ENCODE measurements at places on chromosomes 7 and 10. TPM values are rescaled to one million over a fixed set of nuclear protein-coding genes. Genes with fewer than 3 reads are reported as not detected.

OR9A2 gene
- total RNA-seq: not detected

GRCh38 chr10:123392182-123392963, 238.2 kb downstream of the BUB3 start:
- H3K4me3 ChIP-seq: no peak overlapping the region
- peak; percentile 12 for DNase-seq
- H3K36me3 ChIP-seq: no peaks in the 10 kb centered on the region
- H3K4me1 ChIP-seq: no peaks in the 10 kb centered on the region
- no peaks in the 10 kb centered on the region for H3K27me3 ChIP-seq

- no peak overlapping the region for H3K4me3 ChIP-seq
- H3K36me3 ChIP-seq: no peaks in the 10 kb centered on the region
- H3K27me3 ChIP-seq: no peaks in the 10 kb centered on the region
- no peak for DNase-seq
- no peaks in the 10 kb centered on the region for H3K4me1 ChIP-seq
Observed at GRCh38 chr10:48758411-48758810, 73.7 kb downstream of the WDFY4 start.

DNA sequence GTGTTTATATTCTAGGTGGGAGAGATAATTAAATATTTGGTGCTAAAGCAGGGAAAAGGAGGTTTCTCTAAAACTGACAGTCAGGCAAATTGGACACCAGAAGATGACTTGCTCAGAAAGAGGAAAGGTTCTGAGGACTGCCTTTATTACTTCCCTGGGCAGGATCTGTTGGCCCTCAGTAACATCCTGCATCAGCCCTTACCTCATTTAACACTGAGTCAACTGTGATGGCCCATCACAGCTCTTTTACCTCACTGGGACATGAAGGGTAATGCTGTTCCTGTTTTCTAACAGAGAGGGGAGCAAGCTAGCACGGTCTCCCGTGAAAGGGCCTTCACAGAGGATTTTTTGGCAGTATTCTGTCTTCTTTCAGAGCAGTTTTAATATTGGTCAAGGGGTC, 12.0 kb downstream of the PPP1R17 start:
- no peak overlapping the region for H3K4me3 ChIP-seq
- DNase-seq: no peak
- no peak overlapping the region for H3K27ac ChIP-seq
- no peaks in the 10 kb centered on the region for H3K36me3 ChIP-seq
- H3K4me1 ChIP-seq: no peaks in the 10 kb centered on the region
- no peaks in the 10 kb centered on the region for H3K27me3 ChIP-seq

GIMAP4 gene
- total RNA-seq: not detected

DNA sequence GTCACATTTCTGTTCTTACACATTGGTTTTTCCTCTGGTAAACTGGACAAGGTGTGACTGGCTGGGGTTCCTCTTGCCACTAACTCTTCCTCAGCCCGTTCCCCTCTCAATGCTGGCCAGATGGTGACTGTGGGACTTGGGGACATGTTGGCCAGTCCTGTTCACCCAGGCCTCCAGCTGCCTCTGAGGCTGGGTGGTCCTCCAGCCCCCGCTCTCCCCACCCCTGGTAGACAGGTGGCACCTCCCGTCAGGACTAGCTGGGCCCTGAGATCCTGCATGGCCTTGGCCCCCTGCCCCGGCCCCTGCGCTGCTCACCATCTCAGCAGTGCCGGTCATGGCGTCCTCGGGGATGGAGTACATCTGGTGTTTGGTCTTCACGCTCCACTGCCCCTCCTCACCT, 10.8 kb upstream of the MYL7 start:
- H3K27ac ChIP-seq: no peak overlapping the region
- no peaks in the 10 kb centered on the region for H3K27me3 ChIP-seq
- no peak overlapping the region for H3K4me3 ChIP-seq
- peak; percentile 32 for DNase-seq

DNA sequence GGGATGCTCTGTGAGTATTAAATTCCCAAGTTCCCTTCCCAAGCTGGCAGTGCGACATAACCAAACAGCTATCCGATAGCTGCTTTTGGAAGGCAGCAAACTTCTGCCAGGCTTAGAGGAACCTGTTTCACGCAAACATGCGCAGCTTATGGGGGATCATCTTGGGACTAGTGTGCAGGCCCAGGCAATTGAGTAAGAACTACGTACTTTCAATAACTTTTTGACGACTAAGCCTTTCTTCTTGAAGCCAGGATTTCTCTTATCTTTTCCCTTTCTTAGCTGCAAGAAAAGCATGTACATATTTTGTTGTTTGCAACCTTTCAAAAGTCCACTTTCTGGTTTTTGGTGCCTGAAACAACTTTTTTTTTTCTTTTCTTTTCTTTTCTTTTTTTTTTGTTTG, 28.7 kb upstream of the SEPHS1 start:
- H3K27ac ChIP-seq: no peak overlapping the region
- no peak overlapping the region for H3K4me3 ChIP-seq
- no peaks in the 10 kb centered on the region for H3K36me3 ChIP-seq
- no peaks in the 10 kb centered on the region for H3K27me3 ChIP-seq
- DNase-seq: no peak

- no peaks in the 10 kb centered on the region for H3K27me3 ChIP-seq
- no peak for DNase-seq
- no peak overlapping the region for H3K27ac ChIP-seq
- H3K4me1 ChIP-seq: no peaks in the 10 kb centered on the region
Observed at GRCh38 chr7:130293521-130293920, 560 bp downstream of the CPA4 start.

GRCh38 chr7:69907720-69908119, 309.4 kb downstream of the AUTS2 start:
- no peaks in the 10 kb centered on the region for H3K27me3 ChIP-seq
- DNase-seq: no peak
- peaks cover 5% of the 10 kb centered on the region for H3K4me1 ChIP-seq

DNA sequence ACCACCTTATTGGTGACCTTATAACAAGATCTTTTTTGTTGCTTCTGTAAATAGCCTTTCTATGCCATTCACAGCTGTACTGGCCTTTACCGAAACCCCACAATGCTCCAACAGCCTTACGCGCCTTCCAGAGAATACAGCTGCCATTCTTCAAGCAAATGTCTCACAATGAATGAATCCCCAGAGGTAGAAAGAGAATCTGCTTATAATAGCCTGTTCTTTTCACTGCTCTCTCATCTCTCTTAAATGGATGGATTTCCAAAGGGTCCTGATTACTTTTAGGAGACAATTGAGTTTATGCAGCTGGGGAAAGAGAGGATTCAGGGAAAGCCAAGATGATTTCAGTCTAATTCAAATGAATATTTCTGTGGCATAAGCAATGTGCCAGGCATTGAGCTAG, 183.1 kb upstream of the PDE1C start:
- H3K4me1 ChIP-seq: no peaks in the 10 kb centered on the region
- no peak overlapping the region for H3K27ac ChIP-seq
- DNase-seq: no peak

GRM3 gene
- 1.7 TPM for total RNA-seq

- DNase-seq: peak; percentile 50
- H3K4me1 ChIP-seq: peaks cover 27% of the 10 kb centered on the region
- H3K27me3 ChIP-seq: no peaks in the 10 kb centered on the region
Observed at GRCh38 chr7:125504848-125505247, 575.2 kb upstream of the POT1 start.

- DNase-seq: no peak
- no peak overlapping the region for H3K27ac ChIP-seq
- H3K4me1 ChIP-seq: peaks cover 3% of the 10 kb centered on the region
- no peak overlapping the region for H3K4me3 ChIP-seq
- no peaks in the 10 kb centered on the region for H3K36me3 ChIP-seq
Observed at GRCh38 chr10:5816170-5816569, 2.9 kb upstream of the GDI2 start.

DNA sequence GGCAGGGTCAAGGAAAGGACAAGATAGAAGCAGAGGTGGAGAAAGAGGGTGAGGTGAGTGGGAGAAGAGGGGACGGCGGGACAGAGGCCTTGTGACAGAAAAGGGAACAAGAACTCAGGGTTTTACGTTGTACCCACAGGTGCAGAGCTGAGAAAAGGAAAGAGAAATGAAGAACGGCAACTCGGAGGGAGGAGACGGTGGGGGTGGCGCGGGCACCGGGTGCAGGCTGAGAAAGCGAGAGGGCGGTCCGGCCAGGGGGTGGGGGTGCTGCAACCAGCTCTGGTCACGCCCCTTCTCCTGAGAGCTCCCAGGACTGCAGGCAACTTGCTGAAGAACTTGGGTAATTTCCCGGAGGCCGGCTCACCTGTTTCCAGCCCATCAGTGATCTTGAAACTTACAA, 65.3 kb downstream of the CARD11 start:
- H3K4me1 ChIP-seq: peaks cover 7% of the 10 kb centered on the region
- H3K36me3 ChIP-seq: no peaks in the 10 kb centered on the region
- no peak overlapping the region for H3K27ac ChIP-seq
- peak overlapping the region; percentile 64 for H3K4me3 ChIP-seq

GRCh38 chr7:52656098-52656497, 379.3 kb upstream of the POM121L12 start:
- H3K27ac ChIP-seq: no peak overlapping the region
- H3K36me3 ChIP-seq: no peaks in the 10 kb centered on the region
- H3K4me1 ChIP-seq: peaks cover 13% of the 10 kb centered on the region
- no peak for DNase-seq
- no peaks in the 10 kb centered on the region for H3K27me3 ChIP-seq
- H3K4me3 ChIP-seq: peak overlapping the region; percentile 43

ZNF775 gene
- 10.0 TPM for total RNA-seq

COL28A1 gene
- total RNA-seq: 0.49 TPM

DNA sequence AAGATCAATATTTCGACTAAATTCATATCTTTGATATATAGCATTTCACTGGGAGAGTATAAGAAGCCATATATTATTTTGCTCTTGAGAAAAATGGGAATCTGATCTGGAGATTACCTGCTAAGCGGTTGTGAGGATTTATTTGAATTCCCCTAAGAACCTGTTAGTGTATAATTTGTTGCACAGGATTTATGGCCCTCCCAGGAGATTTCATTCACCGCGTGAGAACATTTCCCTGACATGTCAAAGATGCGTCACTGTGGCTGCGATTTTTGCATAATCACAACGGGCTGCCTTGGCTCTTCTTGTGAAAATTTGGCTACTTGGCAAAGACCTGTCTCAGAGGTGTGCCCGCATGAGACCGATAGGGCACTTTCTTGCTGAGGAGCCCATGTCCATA, 184.7 kb upstream of the PFKP start:
- no peak overlapping the region for H3K4me3 ChIP-seq
- H3K27ac ChIP-seq: no peak overlapping the region
- no peaks in the 10 kb centered on the region for H3K27me3 ChIP-seq
- no peaks in the 10 kb centered on the region for H3K4me1 ChIP-seq
- no peak for DNase-seq
- H3K36me3 ChIP-seq: no peaks in the 10 kb centered on the region

Data from endodermal cell (in vitro differentiated cells).